ENCODE measurements at places on chromosomes 2 and 18.

GRCh38 chr2:150538651-150539201 lies 51.3 kb upstream of the RND3 start:
- no peak for DNase-seq

GRCh38 chr2:160747501-160748170 lies 254.0 kb upstream of the RBMS1 start:
- no peak for DNase-seq

DNA sequence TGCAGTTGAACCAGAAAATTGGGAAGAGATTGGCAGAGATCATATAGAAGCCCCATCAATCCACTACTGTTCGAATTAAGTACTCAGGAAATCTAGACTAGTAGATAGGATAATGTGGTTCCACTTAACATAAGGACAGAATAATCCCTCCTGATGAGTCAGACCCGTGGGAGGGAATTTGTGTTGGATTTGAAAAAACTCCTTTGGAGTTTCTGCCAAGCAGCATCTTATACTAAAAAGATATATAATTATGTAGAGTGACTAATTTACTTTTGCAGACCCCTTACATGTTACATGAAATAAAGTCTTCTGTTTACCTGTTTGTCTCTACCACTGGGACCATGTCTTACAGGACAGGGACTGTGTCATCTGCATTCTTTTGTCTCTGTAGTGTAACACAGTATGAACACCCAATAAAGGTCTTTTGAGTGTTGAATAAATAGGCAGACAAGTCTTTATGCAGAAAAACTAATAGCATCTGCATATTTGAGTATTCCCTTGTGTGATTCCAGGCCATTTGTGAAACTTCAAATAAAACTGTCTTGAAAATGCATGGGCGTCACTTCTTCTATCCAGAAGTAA lies 122.6 kb upstream of the DNAJC10 start:
- DNase-seq = no peak

GRCh38 chr18:68833756-68834155 lies 35.9 kb downstream of the CCDC102B start:
- no peak for DNase-seq

Data from stimulated activated CD8-positive, alpha-beta memory T cell treated with anti-CD3 and anti-CD28 coated beads, Interleukin-15, amount 100 ng/mL, for 48 hours (primary cell).